ENCODE measurements at places on chromosomes 5 and 9.

- DNase-seq = no peak
Measured at GRCh38 chr5:112703866-112704820, 33.5 kb upstream of the APC start.

DNA sequence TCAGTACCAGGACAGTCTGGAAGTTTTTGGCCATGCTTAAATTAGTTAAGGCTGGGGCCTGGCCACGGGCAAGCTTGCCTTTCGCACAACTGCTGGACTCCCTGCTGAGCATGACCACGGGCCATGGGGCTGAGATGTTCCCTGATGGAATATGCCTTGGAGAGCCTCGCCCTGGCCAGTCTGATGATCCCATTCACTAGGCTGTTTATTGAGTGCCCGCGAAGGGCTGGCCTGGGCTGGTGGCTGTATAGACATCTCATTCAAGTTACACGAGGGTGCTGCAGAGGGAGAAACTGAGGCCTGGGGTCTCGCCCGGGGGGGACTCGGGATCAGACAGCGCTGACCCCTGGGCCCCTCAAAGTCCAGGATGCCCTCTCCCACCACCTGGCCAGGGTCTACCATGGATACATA lies 7.8 kb upstream of the RXRA start:
- no peak for DNase-seq

DNA sequence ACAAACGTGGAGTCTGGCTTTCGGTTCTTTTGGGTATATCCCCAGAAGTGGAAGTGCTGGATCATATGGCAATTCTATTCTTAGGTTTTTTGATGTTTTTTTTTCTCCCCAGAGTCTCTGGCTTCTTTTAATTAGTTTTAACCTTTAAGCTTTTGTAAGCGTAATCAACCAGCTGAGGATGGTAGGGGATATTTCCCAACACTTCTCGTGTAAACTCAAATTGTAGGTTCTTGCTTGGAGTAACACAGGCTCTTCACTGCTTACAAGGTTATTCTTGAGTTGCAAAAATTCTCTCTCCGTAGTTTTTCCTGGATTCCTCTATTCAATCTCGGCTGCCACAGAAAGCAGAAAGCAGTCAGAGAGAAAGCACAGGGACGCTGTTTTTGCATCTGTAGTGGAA lies 11.9 kb downstream of the LAMC3 start:
- no peak for DNase-seq

DNA sequence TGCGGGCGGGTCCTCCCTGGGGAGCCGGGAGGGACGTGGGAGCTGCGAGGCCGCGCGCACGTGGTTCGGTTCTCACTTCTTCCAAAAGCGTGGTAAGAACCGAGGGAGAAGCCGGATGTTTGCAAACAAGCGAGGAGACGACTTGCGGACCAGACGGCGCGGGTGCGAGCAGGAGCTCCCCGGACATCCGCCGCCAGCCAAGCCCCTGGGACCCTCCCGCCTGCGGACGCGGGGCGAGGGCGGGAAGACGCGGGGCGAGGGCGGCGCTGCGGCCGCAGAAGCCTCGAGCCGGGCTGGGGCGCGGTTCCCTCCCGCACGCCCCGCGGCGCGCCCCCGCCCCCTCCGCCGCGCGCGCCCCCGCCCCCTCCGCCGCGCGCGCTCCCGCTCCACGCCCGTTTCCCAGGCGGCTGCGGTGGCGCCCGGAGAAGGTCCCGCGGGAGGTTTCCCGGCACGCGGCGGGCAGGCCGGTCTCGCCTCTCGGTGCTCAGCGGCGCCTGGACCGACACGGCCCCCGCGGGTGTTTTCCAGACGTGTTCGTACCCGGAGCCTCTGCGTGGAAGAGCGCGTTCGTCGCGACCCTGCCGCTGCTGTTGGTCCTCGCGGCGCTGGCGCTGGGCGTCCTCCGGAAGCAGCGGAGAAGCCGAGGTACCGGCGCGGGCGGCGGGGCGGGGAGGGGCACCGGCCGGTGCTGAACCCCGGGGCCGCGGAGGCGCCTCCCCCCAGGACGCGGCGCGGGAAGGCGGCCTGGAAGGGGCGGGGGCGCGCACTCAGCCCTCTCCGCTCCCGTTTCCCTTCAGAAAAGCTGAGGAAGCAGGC lies 12.8 kb downstream of the BTNL9 start:
- DNase-seq = no peak

GRCh38 chr9:75858497-75859092 lies 31.9 kb upstream of the PCSK5 start:
- no peak for DNase-seq

DNA sequence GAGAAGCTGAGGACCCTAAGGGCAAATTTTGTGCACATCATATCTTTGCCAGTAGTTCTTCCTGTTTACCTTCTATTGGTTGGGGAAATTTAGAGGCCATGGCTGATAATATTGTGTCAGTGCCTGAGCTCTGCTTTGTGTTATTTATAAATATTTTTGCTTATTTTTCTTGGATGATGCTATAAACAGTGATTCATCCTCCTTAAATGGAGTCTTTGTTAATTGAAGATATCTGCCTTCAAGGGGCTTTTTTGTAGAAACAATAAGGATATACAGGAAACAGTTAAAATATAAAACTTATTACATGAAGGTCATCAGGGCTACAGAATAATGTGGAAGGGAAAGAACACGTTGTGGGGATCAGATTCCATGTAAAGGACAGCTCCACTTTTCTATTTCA lies 78.0 kb downstream of the PAM start:
- no peak for DNase-seq

DNA sequence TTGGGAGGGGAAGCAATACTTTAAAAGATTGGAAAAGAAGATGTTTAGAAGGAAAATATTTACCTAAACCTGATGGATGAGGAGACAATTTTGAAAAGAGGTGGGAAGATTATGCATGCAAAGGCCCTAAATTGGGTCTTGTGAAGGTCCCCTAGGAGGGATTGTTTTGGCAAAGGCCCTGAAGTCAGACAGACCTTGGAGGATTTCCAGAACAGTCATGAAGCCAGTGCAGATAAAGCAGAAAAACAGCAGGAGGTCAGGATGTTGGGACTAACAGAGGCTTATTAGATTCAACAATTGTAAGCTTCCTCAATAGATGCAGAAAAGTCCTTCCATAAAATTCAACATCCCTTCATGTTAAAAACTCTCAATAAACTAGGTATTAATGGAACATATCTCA lies 361.0 kb upstream of the CDH6 start:
- DNase-seq = no peak

DNA sequence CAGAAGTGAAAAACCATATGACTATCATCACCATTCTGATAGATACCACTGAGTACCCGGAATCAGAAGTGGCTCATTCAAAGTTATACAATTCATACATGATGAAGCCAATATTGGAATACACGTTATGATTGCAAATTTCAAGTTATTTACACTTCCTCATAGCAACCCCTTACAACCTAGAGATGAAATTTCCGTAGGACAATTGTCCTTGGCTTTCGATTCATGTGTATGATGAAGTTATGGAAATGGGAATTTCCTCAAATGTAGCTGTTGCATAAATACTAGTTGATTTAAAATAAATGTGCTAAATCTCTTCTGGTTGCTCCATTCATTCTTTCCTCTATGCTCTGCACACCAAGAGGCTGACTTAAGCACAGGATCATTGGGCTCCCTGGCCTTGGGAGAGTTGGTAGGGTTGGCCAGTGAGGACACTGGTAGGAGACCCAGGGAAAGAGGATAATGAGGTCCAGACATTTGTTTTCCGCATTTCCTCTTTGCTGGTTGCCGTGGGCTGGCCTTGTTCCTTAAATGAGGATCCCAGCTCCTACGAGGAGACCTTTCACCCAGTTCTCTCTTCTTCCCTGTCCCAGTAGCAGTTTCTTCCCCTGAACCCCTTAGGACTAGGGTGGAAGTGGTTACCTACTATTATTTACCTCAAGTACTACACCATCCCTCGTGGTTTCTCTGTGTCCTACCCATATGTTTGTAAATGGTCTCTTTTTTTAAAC lies 90.3 kb downstream of the ZNF474 start:
- DNase-seq = no peak

- no peak for DNase-seq
Measured at GRCh38 chr9:37531699-37532098, 44.5 kb downstream of the FBXO10 start.

DNA sequence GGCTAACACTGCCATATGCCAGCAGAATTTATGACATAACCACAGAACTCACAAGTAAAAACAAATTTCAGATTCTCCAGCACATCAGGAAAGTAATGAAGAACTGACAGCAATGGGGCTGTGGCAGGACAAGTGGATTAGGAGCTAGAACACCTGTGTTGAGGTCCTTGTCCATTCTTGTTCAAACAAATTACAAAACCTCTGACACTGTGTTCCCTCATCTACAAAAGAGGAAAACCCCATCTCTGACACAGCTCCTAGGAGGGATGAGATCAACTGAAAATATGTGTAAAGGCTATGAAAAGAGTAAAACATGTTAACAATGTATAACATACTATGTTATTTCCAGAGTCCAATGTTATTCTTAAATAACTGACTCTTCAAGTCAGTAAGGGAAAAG lies 23.5 kb downstream of the ELP1 start:
- no peak for DNase-seq

DNA sequence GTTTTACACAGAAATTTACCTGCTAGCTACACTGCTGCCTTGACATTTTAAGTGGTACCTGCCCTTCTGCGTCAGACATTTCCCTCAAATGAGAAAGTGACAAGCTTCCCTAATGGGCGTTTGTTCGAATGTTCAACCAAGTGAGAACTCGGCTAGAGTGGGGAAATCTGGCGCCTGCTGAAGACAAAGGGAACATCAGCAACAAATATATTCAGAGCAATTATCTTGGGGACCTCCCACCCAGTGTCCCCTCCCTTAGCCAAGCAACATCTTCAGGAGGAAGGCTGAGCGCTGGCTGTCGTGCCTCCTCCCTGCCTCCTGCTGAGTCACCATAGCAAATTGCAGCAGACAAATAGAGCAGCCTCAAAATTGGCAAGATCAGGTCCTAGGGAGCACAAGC lies 57.1 kb downstream of the MFAP3 start:
- no peak for DNase-seq

DNA sequence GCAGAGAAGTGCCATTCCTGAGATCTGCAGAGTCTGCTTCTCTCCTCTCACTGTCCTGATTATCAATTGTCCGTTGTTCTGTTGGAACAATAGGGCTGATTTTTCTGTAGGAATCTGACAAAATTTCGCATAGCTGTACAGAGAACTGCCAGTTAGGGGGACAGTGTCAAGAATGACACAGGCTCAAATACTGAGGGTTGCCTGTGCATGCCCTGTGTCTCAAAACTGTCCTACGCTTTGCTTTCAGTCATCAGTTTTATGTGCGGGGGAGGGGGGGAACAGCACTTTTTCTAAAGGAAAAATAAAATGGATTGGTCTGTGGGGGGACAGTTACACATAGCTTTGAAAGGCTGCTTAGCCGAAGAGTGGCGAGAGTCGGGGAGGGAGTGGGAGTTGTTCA lies 248.6 kb downstream of the PDZD2 start:
- no peak for DNase-seq

DNA sequence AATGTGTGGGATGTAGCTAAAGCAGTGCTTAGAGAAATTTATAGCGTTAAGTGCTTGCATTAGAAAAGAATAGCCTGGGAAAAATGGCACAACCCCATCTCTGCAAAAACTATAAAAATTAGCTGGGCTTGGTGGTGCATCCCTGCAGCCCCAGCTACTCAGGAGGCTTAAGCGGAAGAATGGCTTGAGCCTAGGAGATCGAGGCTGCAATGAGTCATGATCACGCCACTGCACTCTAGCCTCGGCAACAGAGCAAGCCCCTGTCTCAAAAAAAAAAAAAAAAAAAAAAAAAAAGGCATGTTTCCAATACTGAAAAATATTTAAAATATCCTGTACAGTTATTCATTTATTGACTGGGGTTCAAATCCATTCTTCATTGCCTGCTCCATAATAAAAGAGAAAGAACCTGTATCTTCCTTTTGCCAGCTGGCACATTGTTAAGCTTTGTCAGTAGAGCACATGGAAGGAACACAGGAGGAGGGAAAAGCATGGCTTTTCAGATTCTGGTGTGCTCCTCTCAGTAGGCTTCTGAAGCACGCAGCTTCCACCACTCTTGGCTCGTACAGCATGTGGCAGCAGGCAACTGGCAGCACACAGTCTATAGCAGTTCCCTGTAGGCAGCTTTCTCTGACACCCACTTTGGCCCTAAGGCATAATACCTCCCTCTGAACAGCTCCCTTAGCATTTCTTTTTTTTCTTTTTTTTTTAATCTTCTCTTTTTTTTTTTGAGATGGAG lies 73.5 kb downstream of the TRIM36 start:
- DNase-seq = no peak

DNA sequence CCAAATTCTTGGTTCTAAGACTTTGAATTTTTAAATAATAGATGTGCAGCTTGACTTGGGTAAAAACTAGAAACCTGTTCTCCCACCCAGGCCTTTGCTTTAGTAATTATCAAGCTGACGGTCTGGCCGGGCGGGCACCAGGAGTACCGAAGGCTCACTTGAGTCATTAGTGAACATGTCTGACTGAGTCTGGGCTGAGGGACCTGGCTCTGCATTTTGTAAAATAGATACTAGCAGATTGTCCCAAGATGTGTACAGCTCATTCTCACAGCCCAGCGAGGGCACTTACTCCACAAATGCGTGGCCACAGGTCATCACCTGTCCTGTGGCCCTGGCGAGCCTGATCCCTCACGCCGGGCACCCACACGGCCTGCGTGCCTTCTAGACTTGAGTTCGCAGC lies 216.2 kb downstream of the FANCC start:
- no peak for DNase-seq

GRCh38 chr9:917730-918129 lies 58.7 kb upstream of the DMRT3 start:
- DNase-seq = no peak

DNA sequence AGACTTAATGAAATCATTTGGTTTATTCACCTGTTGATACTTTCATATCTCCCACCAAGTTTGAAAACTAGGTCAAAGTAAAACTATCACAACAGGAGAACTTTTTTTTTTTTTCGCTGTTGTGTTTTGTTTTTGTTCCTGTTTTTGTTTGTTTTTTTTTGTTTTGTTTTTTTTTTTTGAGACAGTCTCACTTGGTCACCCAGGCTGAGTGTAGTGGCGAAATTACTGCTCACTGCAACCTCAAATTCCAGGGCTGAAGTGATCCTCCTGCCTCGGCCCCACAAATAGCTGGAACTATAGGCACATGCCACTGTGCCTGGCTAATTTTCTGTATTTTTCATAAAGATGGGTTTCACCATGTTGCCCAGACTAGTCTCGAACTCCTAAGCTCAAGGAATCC lies 49.3 kb downstream of the MLLT3 start:
- no peak for DNase-seq

GRCh38 chr5:56566374-56567249 lies 248.7 kb upstream of the MAP3K1 start:
- DNase-seq = no peak

DNA sequence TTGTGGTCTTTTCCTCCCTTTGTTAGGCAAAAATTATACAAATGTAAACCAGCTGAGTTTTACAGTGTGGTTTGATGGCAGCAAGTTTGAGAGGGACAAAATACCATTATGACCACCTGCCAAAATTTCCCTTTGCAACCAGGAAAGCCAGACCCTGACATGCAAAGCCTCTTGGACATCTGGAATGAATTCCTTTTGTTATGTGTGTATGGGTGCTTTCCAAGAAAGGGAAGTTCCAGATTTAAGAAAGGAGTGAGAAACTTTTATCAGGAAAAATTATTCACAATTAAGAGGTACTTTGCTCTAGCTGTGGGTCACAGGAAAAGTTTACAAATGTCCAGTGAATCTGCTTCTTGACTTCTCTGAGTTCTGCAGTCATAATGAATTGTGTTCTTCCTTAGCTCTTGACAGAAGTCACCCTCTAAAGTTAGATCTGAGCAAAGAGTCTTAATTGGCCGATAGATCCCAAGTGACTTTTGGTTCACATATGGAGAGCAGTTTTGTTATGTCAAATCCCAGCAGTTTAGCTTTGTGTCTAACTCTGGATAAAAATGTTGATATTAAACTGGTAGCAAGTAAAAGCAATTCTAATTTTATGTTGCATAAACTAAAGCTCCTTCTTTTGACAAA lies 295.9 kb upstream of the ZNF608 start:
- DNase-seq = peak; percentile 55

Measured in AG09319 (cell line).